ENCODE measurements at places on chromosomes 7 and 10. TPM values are rescaled to one million over a fixed set of nuclear protein-coding genes. Genes with fewer than 3 reads are reported as not detected.

The NUP205 gene
- 156 TPM for total RNA-seq

The SLC26A5 gene
- not detected for total RNA-seq

The PCLO gene
- total RNA-seq, result 0.02 TPM

The NKX1-2 gene
- total RNA-seq, result not detected

The TMEM184A gene
- 0.73 TPM for total RNA-seq

The CCL24 gene
- not detected for total RNA-seq

The ANKRD7 gene
- 0.59 TPM for total RNA-seq

The TLL2 gene
- not detected for total RNA-seq

The PAPOLB gene
- not detected for total RNA-seq

All from activated naive CD4-positive, alpha-beta T cell treated with anti-CD3 and anti-CD28 coated beads, Interleukin-2, amount 50 U/mL, for 72 hours (primary cell).